Activated gamma-delta T cell treated with anti-CD3 and anti-CD28 coated beads, Interleukin-2, amount 50 U/mL, for 16 hours (primary cell): ENCODE measurements at places on chromosomes 7 and 10.

GRCh38 chr7:134462337-134462925 is 3.5 kb upstream of the AKR1B1 start:
- no peak for DNase-seq

GRCh38 chr7:109126404-109127050 is 556.9 kb downstream of the DNAJB9 start:
- no peak for DNase-seq

DNA sequence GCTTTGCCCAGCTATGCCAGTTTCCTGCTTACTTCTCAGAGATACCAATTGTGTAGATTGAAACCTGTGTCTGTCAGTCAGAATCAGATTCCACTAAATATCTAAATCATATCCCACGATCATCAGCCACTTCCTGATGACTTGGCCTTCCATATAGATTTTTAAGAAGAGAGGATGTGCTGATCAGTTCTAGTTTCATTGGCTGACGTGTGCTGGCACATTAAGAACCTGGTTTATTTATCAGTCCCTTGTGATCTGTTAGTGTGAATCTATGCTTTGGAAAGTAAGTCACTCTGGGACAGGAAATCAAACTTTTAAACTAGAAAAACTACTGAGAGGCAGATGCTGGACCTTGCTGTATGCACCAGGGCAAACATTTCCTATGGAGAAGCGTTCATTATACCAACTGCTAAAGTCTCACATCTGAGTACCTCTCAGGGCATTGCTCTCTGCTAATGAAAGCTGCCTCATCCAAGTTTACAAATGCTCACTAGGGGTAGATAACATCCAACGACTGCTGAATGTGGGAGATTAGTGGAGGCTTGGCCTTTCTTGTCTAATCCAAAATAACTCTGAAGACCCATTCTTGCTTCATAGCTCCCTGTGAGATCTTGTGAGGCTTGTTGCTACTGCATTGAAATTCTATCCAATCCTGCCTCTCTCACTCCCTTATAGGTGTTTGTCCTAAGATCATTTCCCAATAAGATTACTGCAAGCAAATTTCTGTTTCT is 109.1 kb downstream of the ARL4A start:
- DNase-seq: no peak

GRCh38 chr7:139873593-139874301 is 44.7 kb downstream of the TBXAS1 start:
- DNase-seq: no peak
